Stimulated activated CD4-positive, alpha-beta T cell treated with anti-CD3 and anti-CD28 coated beads, Interleukin-1b, Interleukin-23, amount 100 ng/mL, for 1 hour (primary cell): ENCODE measurements at places on chromosomes 7 and 10.

DNA sequence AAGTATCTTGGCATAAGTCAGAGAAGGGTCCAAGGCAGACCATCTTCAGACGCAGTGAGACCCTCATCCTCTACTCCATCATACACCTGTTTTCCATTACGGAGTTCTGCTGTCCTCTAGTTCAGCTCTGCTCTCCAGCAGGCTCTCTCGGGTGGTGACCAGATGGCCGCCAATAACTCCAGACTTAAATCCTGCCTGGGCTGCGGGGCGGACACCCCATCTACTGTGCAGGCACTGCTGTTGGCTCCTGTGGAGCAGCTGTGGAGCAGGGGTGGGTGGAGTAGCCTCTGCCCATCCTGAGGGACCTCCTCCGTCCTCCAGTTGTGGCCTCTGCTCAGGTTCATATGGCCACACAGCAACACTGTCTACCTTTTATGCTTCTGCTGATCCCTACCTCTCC is 608.1 kb downstream of the SDK1 start:
- no peak for DNase-seq

GRCh38 chr7:137987968-137988367 is 13.9 kb downstream of the CREB3L2 start:
- no peak for DNase-seq

GRCh38 chr7:71444130-71444529 is 312.2 kb downstream of the GALNT17 start:
- no peak for DNase-seq

DNA sequence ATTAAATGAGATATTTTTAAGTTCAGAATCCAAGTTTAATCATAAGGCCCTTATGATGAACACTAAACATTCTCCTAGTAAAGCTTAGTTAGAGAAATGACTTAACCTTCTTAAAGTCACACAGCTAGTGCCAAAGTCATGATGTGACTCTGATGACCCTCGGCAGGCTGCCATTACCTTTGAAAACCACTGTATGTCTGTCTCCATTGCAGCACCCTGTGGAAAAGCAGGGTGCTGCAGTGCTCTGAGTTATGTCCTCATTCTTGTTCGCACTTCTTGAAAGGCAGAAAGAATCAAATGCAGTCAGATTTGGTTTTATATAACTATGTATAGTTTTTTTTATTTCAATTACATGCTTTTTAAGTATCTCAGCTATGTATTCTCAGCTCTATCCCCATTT is 105.0 kb downstream of the PHTF2 start:
- DNase-seq = no peak

GRCh38 chr7:51129527-51130472 is 186.8 kb downstream of the COBL start:
- DNase-seq = no peak

DNA sequence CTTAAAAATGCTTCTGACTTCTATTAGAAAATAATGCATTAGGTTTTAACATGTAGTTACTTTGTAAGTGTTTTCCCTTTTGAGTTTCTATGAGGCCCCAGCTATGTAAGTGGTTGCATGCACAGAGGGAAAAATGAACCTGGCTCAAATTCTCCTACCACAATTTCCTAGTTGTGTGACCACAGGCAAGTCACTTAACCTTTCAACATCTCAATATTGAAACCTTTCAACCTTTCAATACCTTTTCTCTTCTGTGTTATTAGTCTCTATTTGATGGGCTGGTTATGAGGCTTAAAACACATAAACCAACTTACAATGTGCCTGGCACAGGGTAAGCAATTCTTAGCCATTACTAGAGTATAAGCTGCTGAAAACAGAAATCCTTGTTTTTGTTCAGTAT is 203.0 kb downstream of the KCND2 start:
- DNase-seq = no peak

- DNase-seq = no peak
These were observed 37.5 kb downstream of the BPGM start for GRCh38 chr7:134684165-134684564.

DNA sequence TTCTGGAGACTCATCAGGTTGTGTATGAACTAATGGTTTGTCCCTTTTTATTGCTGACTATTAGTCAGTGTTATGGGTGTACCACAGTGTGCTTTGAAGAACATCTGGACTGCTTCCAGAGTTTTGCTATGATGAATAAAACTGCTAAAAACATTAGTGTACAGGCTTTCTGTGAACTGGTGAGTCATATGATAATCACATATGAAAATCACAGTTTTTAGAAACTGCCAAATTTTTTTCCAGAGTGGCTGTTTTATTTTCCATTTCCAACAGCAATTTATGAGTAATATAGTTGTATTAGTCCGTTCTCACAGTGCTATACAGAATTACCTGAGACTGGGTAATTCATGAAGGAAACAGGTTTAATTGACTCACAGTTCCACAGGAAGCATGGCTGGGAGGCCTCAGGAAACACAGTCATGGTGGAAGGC is 281.2 kb upstream of the VSTM2A start:
- DNase-seq = no peak

DNA sequence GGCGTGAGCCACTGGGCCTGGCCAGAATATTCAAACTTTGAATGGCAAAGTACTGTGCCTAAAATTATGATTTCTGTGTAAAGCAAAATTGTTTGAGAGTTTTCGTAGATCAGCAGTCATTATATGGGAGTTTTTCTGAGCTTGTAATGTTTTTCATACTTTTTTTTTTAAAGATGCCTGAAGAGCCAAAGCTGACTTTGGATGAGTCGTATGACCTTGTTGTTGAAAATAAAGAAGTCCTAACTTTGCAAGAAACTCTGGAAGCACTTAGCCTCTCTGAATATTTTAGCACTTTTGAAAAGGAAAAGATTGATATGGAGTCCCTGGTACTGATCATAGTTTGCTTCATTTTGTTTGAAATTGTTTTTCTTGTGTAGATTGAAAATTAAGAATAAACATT is 26.7 kb downstream of the SEC23IP start:
- DNase-seq = no peak

DNA sequence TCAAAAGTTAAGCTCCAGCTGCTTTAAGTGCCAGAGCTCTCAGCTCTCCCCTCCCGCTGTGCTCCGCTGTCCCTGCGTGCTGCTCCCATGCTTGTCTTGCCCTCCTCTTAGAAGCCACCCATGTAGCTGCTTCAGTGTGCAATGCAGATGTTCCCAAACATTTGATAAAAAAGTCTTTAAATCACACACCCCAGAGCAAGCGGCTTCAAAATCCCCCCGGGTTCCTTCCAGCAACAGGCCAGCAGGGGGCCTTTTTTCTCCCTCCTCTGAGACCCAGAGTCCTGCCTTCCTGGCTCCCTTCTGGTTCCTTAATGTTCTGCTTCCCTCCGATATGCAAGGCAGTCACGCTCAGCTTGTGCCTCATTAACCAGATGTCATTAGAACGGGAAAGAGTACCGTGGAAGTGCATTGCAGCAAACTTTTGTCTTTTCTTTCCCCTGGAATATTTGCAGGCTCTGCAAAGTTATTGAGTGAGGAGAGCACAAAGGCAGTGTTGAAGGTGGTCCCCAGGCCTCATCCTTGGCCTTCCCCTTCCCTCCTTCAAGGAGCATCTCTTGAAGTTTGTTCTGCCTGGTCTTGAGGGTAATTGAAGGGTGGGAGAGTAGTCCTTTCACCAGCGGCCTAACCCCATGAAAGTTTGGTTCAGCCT is 25.5 kb downstream of the LDB3 start:
- no peak for DNase-seq

DNA sequence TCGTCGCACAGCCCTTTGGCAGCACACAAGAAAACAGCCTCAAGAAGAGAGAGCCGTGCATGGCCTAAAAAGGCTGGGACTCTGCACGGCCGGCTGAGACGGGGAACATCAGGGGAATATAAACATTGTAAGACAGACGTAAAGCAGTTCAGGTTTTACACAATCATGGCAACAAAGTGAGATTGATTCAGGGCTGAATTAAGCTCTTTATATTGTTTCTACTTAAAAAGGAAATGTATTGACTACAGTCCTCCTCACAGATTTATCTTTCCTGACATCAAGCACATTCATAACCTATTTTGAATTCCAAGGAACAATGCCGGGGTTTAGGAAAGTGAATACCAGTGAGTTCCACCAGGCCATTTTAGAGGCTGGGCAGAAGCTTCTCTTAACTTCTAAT is 25.2 kb downstream of the SORBS1 start:
- DNase-seq = no peak

DNA sequence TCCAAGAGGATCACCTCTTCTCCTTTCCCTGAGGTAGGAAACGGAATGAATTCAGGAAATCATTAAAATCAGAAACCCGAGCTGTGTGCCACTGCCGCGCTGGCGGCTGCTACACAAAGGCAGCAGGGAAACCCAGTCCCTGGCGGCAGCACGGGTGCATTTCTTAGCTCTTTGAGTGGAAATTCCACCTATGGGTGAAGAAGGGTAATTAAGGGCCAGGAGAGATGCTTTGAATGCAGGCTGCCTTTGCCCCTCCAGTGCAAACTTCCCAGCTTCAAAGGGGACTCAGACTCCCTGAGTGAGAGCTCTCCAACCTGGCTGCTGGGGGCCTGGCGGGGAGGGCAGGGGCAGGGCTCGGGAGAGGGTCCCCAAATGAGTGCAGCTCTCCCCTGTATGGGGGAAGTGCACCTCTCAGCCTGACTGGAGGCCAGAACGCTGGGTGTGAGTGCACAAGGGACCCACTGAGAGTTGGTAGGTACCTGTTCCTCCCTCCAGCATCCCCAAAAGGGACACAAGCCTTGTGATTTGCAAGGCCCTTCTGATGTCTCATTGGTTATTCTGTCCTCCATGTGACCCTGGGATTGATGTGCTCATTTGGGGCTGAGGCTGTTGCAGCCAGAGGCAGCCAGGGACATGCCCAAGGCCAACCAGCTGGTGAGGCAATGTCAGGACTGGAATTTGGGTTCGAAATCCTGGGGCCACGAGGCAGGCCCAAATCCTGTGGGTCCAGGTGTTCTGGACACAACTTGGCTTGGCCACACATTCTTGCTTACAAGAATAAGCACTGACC is 16.3 kb upstream of the ZMIZ1 start:
- no peak for DNase-seq

GRCh38 chr7:84228526-84228925 is 33.9 kb upstream of the SEMA3A start:
- DNase-seq = no peak

GRCh38 chr7:105354383-105354782 is 34.3 kb downstream of the SRPK2 start:
- no peak for DNase-seq

- no peak for DNase-seq
These were observed 412.7 kb upstream of the ANKRD30A start for GRCh38 chr10:36712695-36713094.

DNA sequence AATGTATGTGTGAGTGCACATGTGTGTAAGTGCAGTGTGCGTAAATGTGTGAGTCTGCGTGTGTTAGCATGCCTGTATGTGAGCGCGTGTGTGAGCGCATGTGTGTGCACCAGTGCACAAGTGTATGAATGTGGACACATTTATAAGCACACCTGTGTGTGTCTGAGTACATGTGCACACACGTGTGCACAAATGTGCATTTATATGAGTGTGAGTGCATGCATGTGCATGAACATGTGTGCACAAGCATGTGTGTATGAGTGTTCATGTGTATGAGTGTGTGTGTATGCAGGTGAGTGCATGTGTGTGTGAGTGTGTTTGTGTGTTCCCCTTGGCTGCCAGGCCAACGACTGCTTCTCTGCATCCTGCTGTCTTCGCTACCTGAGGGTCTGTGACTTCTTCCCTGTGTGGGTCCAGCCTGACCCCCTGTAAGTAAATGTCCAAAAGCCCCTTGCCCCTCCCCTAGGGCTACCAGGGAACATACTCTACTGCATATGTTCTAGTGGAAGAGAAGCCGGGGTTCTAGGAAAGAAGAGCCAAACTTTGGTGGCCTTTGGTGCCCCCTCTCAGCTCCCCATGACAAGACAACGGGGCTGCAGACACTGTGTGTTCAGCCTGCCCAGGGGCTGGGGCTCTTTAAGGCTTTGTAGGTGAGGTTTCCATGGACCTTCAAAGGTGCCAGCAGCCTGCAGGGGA is 17.0 kb downstream of the GOLGA7B start:
- no peak for DNase-seq

GRCh38 chr7:82179311-82179710 is 264.3 kb downstream of the CACNA2D1 start:
- no peak for DNase-seq

GRCh38 chr10:51718804-51719291 is 19.5 kb upstream of the CSTF2T start:
- no peak for DNase-seq

DNA sequence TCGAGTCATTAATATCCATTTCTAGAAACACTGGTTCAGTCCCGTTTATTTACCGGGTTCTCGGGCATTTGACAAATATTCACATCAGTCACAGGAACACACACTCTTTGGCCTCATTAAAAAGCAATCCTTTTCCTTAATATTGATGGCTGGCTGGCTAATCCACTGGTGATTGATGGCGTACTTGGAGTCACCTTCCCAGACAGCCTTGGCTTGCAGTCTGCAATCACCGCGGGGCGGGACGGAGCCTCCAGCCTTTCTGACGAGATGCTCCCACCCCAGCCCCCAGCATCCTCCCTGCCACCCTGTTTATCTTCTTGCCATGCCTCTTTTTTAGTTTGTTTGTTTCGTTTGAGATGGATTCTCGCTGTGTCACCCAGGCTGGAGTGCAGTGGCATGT is 36.6 kb downstream of the SRRM3 start:
- DNase-seq = no peak

GRCh38 chr10:66627156-66627555 is 298.7 kb upstream of the LRRTM3 start:
- DNase-seq = no peak

DNA sequence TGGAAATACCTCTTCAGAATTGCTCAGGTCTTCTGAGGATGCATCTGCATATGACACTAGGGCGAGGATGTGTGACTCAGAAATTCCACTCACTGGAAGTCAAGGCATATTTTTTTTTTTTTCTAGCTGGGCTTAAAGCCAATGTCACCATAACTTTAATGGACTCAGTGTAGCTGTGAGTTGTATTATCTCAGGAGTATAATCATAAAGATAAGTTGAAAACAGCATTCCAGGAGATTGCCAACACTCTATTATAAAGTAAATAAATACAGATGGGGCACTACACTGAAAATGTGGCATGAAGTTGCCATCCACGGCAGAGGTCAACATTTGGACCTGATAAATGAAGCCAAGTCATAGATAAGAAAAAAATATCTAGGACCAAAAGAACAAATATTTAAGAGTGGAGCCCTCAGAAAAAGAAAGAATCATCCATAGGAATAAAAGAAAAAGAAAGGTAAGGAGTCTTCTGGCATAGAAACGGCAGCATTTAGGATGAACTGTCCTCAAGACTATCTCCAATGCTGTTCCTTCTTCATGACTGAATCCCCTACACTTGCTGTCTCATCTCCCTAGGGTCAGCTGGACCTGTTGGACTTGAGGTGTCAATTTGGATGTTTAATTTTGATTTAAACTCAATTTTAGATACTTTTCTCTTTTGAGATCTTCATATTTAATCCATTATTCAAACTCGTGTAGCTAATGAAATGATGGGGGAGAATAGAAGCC is 72.9 kb upstream of the CAV2 start:
- no peak for DNase-seq

GRCh38 chr7:106566672-106567071 is 94.3 kb downstream of the CCDC71L start:
- no peak for DNase-seq

GRCh38 chr10:30171601-30172000 is 112.2 kb upstream of the JCAD start:
- no peak for DNase-seq
